Stimulated activated CD8-positive, alpha-beta memory T cell treated with anti-CD3 and anti-CD28 coated beads, Interleukin-2, amount 100 ng/mL, for 1 hour (primary cell): ENCODE measurements at places on chromosomes 2 and 18.

DNA sequence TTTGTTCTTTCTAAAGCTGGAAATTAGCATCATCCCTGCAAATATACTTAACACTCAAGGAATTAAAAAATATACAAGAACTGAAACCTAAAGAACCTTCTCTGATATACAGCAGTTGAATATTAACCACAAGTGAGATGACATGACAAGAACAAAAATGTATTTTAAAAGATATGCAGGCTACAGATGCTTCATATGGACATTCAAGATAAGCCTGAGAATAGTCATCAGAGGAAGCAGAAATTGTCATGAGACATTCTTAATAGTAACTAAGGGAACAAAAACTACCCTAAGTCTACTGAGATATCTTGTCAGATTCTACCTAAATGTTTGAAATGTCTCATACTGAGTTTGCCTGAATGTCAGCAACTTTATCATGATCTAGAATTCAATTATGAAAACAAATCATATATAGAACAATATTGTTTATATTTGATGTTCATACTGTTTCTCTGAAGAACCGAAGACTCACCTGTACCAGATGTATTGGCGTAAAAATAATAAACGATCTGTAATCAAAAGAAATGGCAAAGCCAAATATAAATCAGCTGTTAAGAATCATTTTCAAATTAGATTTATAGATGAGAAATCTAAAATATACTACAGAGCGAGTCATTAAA lies 4.7 kb downstream of the NBAS start:
- no peak for DNase-seq

DNA sequence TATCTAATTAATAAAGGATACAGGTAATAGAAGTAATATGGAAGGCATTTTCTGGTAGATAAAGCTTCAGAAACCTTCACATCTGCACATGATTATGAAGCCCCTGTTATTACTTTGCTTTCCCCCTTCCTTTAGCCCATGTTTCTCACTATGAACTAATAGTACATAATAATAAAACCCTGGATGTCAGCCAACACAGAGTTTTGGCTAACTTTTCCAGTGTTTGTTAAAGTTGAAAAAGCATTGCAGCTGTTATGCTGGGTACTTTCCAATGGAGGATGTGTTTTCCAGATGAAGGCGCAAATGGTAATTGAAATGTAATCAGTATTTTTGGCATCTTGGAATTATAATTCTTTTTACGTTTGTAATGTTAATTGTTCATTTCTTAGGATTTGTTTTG lies 43.5 kb downstream of the SPTBN1 start:
- DNase-seq, result no peak

GRCh38 chr18:35662293-35663062 lies 80.9 kb downstream of the GALNT1 start:
- DNase-seq, result no peak

DNA sequence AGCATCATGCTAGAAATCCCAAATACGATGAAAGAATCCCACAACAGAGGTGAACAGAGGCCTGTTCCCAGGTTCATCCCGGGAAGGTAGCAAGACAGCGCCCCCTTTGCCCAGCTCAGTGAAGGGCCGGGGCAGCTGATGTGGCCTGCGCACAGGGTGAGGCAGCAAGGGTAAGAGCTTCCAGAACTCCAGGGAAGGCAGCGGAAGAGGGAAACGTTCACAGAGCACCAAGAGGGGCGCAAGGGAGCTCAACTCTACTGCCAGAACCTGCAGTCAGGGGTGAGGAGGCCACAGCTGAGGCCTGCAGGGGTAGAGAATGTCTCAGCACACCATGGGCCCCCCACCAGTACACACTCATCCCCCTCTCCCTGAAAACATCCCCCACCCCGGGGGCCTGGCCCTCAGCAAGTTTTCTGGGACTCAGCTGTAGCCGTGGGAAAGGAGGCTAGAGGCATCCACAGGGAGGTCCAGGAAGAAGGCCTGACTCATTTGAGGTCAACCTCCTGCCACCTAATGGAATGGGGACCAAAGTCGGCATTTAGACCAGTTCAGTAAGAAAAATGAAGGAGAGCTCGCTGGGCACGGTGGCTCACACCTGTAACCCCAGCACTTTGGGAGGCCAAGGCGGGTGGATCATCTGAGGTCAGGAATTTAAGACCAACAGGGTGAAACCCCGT lies 95.6 kb upstream of the ASAP2 start:
- no peak for DNase-seq
